Activated T-helper 2 cell treated with anti-CD3 and anti-CD28 coated beads, Interferon-gamma antibody, Interleukin-2, Interleukin-4, amounts not matched to agents 10 μg/mL and 5 μg/mL and 100 μg/mL, durations not matched to agents 14 hours and 24 hours and 36 hours (primary cell): ENCODE measurements at places on chromosomes 16 and 17. TPM values are rescaled to one million over a fixed set of nuclear protein-coding genes. Genes with fewer than 3 reads are reported as not detected.

DNA sequence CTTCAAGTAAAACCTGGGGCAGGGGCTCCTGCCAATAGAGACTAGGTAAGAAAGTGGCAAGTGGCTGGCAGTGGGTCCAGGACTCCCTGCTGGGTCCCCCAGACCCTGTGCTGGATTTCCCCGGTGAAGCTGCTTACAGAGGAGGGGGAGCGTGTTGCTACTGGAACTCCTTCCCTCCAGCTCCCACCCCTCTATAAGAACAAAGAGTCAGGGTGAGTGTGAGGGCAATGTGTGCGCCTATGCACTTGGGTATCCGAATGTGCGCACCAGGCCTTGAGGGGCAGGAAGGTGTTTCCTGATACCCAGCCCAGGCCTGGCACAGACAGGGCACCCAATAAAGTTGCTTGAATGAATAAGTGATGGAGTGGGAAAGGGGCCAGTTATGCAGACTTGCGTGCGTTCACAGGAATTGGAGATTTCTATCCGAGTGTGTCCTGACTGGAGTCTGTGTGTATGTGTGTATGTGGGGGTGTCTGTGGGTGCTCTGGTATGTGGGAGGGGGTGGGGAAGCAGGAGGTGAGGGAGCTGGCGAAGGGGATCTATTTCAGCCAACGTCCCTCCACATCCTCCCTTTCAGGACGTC, 11.7 kb downstream of the NEUROD2 start:
- DNase-seq, result no peak
- H3K4me3 ChIP-seq, result no peak overlapping the region
- peaks cover 72% of the 10 kb centered on the region for H3K27me3 ChIP-seq

GRCh38 chr17:9969301-9969935, 64.3 kb upstream of the RCVRN start:
- H3K36me3 ChIP-seq, result no peaks in the 10 kb centered on the region
- no peaks in the 10 kb centered on the region for H3K27me3 ChIP-seq
- H3K27ac ChIP-seq, result no peak overlapping the region
- no peak overlapping the region for H3K4me3 ChIP-seq

The ITGB3 gene
- not detected in 2 replicates for total RNA-seq

The PIK3R5 gene
- 46.8 and 47.7 TPM in 2 replicates for total RNA-seq

DNA sequence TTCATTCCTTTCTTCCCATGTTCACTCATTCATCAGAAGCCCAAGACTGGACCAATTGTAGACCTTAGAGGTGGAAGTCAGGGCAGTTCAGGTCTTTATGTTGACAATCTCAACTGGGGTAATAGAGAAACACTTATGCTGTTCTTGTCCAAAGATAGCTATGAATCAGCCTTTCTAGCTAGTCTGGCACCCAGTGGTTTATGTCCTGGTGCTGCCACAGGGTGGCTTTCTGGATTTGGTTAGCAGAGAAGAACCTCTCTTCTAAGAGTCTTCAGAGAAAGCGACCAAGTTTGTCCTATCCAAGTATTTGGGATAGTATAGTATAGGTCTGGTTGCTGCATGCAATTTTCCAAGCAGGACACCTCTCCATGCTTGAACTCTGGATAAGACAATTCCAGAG, 83.3 kb downstream of the NOG start:
- H3K36me3 ChIP-seq, result no peaks in the 10 kb centered on the region
- H3K4me1 ChIP-seq, result peaks cover 17% of the 10 kb centered on the region
- H3K4me3 ChIP-seq, result no peak overlapping the region
- no peak for DNase-seq

DNA sequence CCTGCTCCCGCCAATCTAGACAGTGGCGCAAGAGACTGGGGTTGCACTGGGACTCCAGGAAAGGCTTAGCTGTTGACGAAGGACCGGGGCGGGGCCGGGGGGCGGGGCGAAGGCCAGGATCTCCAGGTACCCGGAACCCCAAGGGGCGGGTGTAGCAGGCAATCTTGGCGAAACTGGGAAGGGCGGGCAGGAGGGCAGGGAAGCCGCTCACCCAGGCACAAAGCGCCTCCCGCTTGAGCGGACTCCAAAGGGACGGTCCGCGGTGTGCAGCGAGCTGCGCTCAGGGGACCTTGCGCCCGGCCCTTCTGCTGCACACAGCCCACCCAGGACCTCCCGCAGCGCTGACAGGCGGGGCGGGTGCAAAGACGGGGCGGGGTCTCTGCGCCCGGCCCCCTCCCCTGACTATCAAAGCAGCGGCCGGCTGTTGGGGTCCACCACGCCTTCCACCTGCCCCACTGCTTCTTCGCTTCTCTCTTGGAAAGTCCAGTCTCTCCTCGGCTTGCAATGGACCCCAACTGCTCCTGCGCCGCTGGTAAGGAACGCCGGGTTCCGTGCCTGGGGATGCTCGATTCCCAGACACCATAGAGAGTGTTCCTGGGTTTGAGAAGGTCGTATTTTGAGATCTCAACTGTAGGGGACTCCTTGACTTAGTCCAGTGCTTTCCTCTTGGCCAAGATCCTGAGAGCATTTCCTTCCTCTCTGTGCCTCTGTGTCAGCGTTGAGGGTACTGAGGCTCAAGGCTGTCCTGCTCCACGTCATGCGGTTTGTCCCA, at the start of gene MT1F:
MT1F (plus strand) TSS at position 405 of the 772 bp plus-strand sequence; CDS start at position 505, 100 bp downstream.
- H3K36me3 ChIP-seq, result no peaks in the 10 kb centered on the region
- peaks cover 19% of the 10 kb centered on the region for H3K4me1 ChIP-seq
- H3K27ac ChIP-seq, result peak within 1 kb of the TSS; percentile 79
- peak; percentile 47 for DNase-seq

DNA sequence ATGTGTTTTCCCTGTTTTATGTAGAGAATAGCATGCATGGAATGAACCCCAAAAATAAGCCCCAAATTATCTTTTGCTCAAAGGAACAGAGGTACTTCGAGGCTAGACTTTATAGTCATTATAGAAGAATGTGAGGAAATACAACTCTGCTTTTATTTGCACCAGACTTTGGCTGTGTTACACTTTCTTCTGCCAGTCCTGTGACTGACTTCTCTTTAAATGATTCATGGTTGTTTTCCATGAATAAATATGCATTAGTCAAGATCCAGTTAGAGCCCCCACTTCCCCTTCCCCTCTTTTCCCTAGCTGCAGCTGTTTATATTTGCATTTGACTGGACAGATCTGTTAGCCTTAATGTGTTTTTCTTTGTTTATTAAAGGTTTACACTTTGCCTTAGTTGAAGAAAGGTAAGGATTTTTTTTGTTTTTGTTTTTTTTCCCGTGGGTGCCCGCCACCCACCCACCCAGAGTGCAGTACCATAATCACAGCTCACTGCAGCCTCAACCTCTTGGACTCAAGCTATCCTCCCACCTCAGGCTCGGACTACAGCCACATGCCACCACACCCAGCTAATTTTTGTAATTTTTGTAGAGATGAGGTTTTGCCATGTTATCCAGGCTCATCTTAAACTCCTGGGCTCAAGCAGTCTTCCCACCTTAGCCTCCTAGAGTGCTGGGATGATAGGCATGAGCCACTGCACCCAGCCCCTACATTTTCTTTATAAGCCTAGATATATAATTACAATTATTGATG, 152.6 kb downstream of the CYB561 start:
- H3K4me3 ChIP-seq, result no peak overlapping the region
- no peaks in the 10 kb centered on the region for H3K36me3 ChIP-seq
- peaks cover 4% of the 10 kb centered on the region for H3K4me1 ChIP-seq
- no peak overlapping the region for H3K27ac ChIP-seq

The CCDC154 gene
- 0.80 and 1.2 TPM in 2 replicates for total RNA-seq

The KRTAP2-2 gene
- not detected in 2 replicates for total RNA-seq

The KRTAP9-4 gene
- not detected in 2 replicates for total RNA-seq

- no peak overlapping the region for H3K27ac ChIP-seq
- no peaks in the 10 kb centered on the region for H3K27me3 ChIP-seq
Measured at GRCh38 chr16:78675951-78676792, 576.7 kb downstream of the WWOX start.

The KRTAP4-1 gene
- total RNA-seq, result not detected in 2 replicates

DNA sequence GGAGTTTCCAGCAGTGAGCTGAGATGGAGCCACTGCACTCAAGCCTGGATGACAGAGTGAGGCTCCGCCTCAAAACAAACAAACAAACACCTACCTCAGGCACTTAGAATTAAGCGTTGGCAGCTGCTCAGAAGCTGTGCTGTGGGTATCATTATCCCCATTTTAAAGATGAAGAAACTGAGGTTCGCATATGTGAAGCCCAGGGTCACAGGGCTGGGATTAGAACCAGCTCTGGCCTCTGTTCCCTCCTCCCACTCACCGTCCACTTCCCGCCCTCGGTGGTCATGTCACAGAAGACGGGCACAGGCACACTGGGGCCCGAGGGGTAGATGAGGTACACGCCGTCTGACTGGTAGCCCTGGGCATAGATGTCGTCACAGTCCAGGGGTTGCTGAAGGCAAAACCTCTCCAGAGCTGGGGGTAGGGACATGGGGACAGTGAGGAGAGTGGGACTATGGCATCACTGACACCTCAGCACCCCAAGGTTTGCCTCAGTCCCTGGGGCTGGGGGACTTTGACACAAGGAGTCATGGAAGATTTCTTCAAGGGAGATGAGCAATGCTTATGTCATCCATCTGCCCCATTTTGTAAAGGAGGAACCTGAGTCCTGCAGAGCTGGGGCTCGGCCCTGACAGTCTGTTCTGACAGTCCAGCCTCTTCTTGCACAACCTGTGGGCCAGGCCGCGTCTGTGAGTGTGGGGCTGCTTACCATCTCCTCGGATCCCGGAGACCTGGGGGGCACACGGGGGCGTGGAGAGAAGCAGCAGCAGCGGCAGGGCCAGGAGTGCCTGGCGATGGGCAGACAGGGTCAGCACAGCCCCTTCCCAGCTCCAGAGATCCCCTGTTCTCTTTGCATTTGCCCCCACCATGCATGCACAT, 700 bp downstream of the MFAP4 start:
- no peak overlapping the region for H3K4me3 ChIP-seq
- H3K36me3 ChIP-seq, result peaks cover 25% of the 10 kb centered on the region
- peaks cover 4% of the 10 kb centered on the region for H3K4me1 ChIP-seq
- H3K27ac ChIP-seq, result no peak overlapping the region

The HCRT gene
- total RNA-seq, result not detected in 2 replicates

- no peaks in the 10 kb centered on the region for H3K27me3 ChIP-seq
- no peak overlapping the region for H3K27ac ChIP-seq
- no peaks in the 10 kb centered on the region for H3K4me1 ChIP-seq
- no peak for DNase-seq
- no peaks in the 10 kb centered on the region for H3K36me3 ChIP-seq
Measured at GRCh38 chr17:17706140-17707060, 25.1 kb downstream of the RAI1 start.

DNA sequence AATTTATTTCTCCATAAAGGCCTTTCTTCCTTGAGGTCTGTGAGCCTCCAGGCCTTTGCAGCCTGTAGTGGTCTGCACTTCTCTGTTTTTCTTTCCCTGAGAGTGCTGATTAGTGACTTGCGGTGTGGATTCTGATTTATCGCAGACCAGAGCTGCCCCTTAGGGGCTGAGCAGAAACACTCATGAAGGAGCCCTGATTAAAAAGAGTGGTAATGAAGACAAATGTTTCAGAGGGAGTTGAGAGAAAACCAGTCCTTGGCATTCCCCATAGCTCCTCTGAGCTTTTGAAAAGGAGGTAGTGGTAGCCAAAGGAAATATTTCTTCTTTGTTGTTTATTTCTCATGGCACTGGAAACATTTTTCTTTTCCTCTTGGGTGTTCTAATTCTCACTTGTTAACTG, 268.1 kb upstream of the TBX2 start:
- no peak overlapping the region for H3K27ac ChIP-seq
- H3K36me3 ChIP-seq, result no peaks in the 10 kb centered on the region
- peaks cover 21% of the 10 kb centered on the region for H3K4me1 ChIP-seq
- no peak overlapping the region for H3K4me3 ChIP-seq
- DNase-seq, result no peak
